ENCODE measurements at places on chromosomes 3 and 15.

DNA sequence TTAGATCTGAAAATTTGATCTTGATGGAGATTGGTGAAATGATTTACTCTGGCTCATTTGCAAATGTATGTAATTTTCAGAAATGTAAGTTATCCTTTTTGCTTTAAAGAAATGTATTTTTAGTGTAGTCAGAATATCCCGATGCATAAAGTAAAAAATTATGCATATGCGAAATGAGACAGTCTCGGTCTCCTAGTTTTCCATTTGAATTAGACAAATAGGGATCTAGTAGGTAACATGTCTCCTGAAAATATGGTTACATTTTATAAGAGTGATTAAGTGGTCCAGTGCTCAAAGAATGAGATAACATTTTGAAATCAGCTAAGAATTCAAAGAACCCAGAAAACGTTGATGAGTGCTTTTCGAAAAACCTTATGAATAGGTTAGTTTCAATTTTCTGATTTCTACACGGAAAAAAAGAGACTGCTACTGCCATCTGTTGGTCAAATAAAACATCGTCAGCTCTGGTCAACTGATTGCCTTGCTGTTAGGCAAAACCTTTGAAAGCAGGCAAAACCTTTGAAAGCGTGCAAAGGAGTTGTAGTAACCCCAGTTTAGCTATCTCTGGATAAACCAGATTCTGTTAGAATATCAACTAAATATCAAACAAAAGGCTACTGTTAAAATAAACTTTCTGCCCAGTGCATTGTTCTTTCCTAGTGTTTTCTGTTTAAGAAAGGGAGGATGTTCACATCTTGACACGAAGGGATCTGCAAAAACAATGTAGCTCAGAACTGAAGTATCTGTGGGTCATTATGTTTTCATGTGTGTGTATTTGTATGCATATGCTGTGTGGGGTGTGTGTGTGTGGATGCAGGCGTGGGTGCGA lies 59.3 kb upstream of the CHMP2B start:
- no peak for DNase-seq

GRCh38 chr3:81277853-81278252 lies 483.6 kb downstream of the GBE1 start:
- peak; percentile 7 for DNase-seq

- no peak for DNase-seq
These were observed 290.4 kb upstream of the STT3B start for GRCh38 chr3:31242026-31242960.

- no peak for DNase-seq
These were observed 70.8 kb downstream of the SCN11A start for GRCh38 chr3:38980938-38981337.

GRCh38 chr3:9503283-9503682 lies 50.3 kb downstream of the LHFPL4 start:
- DNase-seq = peak; percentile 67

DNA sequence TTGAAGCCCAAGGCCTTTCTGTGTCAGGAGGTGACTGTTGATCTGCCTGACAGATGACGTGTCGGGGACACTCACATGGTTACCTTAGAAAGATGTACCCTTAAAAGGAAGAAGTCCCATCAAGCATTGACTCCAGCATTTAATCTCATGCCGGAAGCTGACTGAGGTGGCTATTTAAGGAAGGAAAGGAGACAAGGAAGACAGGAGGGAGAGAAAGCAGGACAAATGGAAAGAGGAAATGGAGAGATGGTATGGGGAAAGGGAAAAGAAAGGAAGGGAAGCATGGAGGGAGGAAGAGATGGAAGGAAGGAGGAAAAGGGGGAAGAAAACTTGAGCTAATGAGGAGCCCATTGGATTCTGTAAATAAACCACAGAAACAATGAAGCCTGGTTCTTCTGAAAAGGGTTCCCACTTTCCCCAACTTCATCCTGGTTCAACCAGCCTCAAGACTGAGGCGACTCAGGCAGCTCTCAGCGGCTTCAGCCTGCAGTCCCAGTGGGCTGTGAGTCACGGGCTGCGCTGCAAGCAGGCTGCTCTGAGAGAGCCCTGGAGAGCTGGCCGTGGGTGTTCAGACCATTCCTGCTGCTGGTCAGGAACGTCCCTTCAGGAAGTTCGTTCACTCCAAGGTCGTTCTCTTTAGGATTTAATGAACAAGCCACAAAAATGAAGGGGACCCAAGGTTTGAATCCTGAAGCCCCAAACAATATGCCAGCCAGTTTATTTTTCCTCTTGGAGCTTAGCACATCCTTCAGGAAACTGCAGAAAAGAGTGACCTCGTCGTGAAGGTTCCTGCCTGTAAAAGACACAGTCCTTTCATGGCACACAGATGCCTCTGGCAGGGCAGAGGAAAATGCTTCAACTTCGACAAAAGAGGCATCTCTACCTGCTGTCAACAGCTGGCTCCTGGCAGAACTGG lies 69.6 kb upstream of the THBS1 start:
- DNase-seq = peak; percentile 77

- no peak for DNase-seq
These were observed 141.8 kb downstream of the FILIP1L start for GRCh38 chr3:99972380-99973104.

- no peak for DNase-seq
These were observed 212.2 kb upstream of the PROK2 start for GRCh38 chr3:71997066-71997653.

DNA sequence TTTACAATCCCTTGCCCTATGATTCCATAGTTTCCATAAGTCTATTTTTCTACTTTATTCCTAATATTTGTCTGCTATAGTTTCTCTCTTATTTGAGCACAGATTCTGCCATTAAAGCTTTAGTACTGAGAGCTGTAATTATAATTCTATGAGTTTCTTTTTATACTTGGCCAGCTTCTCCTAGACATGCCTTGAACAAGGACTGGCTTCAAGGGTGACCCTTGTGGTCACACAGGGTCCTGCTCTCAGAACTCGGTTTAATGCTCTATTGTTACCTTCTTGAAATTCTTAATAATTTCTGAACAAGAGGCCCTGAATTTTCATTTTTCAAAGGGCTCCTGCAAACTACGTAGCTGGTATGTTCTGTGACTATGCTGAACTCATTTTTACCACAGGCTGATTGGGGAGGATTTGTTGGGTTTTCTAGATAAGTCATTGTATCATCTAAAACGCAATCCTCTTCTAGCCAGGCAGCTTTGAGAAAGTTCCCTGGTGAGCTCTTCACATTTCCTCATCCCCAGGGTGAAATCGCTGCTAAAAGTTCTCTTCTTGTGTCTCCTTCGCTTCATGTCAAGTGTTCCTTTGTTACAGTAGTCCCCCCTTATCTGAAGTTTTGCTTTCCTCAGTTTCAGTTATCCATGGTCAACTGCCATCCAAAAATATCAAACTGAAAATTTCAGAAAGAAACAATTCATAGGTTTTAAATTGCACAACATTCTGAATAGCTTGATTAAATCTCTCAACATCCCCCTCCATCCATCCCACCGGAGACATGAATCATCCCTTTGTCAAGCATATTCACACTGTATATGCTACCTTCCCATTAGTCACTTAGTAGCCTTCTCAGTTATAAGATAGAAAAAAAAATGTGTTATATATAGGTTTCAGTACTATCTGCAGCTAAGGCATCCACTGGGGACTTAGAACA lies 12.6 kb upstream of the PLCL2 start:
- DNase-seq = no peak

DNA sequence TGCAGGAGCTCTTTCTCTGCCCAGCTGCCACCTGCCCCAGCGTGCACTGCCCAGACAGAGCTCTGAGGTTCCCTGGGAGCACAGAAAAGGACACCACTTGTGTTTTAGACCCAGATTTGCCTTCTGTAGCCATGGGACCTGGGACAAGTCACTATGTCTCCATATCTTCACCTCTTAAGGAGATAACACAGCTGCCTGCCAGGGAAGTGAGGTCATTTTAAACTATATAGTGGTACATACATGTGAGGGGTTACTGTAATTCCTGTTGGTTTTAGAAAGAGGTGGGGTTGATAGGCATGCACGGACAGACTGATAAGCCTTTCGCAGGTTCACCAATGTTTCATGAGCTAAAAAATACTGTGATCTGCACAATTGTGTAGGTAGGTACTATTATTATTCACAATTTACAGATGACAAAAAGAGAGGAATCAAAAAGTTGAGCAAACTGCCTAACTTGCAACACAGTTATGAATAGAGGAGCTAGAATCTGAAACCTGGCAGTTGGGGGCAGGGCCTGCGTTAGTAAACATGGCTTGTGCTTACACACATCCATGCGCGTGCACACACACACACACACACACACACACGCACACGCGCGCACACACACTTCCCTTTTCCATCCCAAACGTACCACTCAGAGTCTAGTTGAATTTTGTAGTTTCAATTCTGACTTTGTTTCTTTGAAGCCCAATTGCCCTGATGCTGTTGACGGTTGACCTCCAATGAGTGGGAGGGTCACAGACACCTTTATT lies 193.6 kb downstream of the FAM43A start:
- no peak for DNase-seq

GRCh38 chr15:59306520-59307164 lies 66.0 kb downstream of the MYO1E start:
- no peak for DNase-seq

GRCh38 chr3:14595561-14595960 lies 55.4 kb upstream of the GRIP2 start:
- DNase-seq = no peak

- no peak for DNase-seq
These were observed 15.5 kb upstream of the ATP8B4 start for GRCh38 chr15:50134524-50135024.

DNA sequence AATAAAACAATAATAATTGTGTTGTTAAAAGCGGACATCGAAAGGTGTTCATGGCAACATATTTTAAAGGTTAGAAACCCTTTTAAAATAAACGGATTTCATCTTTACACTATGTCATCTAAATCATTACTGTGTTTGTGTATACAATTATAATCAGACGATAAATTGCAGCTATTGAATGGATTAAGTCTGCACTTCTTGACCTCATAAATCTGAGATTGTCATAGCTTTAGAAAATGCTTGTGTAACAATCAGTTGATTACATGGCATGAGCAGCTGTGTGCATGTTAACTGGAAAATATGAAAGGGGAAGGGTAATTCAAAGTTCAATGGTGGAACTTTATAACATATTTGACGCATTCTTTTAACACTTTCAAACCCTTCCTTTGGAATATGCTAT lies 152.4 kb upstream of the MDFIC2 start:
- DNase-seq = no peak

- no peak for DNase-seq
These were observed 1019.4 kb upstream of the ALCAM start for GRCh38 chr3:104347291-104347690.

GRCh38 chr3:30672959-30673358 lies 66.6 kb downstream of the TGFBR2 start:
- DNase-seq = no peak

DNA sequence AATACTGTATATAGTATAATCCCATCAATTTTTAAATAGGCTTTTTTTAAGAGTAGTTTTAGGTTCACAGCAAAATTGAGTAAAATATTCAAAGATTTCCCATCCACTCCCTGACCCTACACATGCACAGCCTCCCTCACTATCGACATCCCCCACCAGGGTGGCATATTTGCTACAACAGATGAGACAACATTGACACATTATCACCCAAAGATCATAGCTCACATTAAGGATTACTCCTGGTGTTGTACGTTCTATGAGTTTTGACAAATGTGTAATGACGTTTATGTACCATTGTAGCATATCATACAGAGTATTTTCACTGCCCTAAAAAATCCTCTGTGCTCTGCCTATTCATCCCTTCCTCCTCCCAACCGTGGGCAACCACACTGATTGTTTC lies 39.3 kb downstream of the LHFPL4 start:
- DNase-seq = no peak

GRCh38 chr15:53611145-53611920 lies 148.1 kb downstream of the WDR72 start:
- DNase-seq = no peak

DNA sequence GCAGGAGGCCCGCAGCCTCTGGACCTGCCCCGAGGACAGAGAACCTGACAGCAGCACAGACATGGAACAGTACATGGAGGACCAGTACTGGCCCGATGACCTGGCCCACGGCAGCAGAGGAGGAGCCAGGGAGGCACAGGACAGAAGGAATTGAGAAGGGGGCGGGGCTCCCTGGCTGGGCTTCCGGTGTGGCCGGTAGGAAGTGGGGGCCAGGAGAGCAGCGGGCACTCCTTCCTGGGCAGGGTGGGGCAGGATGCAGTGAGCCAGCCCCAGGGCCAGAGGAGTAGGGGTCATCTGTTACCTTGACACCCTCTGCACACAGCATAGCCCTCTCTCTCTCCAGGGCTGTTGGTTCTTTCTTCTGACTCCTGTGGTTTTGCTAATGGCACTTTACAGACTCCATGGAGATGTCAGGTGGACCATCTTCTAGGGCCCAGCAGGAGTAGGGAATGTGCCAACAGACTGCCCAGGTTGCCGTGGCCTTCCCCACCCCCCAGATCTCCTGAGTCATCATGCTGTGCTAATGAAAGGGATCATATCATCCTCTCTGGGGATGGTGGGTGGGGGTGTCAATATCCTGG lies 8.6 kb upstream of the ISG20 start:
- no peak for DNase-seq

DNA sequence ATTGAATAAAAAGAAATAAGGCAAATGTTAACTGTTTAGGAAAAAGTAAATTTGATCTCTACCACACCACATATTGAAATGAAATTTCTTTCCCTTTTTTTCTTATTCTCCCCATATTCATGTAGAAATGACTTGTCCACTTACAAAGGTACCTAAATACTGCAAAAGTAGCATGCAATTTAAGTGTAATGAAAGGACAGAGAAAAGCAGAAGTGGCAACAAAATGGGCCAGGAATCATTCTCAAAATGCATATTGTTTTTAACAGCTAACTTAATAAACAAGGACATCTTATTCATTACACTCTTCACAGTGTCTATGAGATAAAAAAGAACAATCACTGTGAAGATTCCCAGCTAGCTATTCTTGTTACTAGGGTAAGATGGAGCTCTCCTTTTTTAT lies 40.6 kb upstream of the FGF7 start:
- no peak for DNase-seq

DNA sequence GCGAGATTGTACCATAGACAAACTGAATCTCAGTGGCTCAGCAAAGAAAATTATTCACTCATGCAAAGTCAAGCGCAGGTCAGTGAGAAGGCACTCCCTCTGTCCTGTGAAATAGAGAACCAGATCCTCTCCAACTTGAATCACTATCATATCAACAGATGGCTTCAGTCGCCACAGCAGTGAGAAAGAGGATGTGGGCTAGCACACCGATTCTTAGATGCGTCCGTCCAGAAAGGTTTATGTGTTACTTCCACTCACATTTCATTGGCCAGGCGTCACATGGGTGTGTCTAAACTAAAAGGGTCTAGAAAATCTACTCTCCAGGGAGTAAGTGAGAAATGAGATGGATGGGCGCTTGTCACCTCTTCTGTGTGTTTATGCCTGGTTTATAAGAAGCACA lies 141.6 kb upstream of the KBTBD8 start:
- DNase-seq = no peak

GRCh38 chr3:192847941-192848340 lies 69.7 kb downstream of the MB21D2 start:
- peak; percentile 61 for DNase-seq

DNA sequence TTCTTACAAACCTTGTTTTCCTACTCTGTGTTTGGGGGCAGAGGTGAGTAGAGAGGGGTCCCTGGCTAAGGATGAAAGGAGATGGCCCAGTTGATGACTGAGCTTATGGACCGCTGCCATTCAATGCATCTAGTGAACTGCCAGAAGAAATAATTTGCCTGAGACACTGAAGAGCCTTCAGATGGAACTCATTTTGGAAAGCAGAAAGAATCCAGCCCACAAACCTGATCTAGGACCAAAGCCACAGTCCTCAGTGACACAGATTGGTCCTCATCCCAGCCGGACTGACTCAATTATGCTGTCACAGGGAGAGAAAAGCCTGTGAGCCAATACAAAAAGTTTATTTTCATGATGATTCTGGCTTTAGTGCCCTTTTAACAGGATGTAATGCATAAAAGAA lies 82.7 kb downstream of the CD47 start:
- no peak for DNase-seq

All from hepatic stellate cell (primary cell).